ENCODE measurements at places on chromosomes 5 and 9.

DNA sequence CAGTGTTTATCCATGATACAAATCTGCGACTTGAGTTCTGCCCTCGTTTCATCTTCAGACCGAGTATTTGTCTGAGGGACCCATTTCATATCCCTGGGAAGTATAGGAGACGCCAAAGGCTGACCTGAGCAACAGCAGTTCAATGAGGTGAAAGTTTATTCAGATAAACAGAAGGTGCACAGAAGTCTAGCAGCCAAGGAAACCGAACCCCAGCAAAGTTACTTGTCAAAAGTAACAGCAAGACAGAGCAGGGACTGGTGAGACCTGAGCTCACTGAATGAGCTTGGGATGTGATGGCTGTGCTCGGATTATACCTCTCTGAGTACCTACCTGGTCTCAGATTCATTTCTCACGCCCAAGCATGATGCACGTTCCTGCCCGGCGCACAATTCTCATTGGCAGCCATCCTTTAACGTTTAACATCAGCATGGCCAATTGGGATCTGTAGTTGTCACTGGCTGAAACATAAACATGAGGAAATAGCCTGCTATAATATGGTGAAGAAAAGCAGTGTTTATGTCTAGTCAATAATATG, 599 bp downstream of the LYRM7 start:
- peak; percentile 45 for DNase-seq

DNA sequence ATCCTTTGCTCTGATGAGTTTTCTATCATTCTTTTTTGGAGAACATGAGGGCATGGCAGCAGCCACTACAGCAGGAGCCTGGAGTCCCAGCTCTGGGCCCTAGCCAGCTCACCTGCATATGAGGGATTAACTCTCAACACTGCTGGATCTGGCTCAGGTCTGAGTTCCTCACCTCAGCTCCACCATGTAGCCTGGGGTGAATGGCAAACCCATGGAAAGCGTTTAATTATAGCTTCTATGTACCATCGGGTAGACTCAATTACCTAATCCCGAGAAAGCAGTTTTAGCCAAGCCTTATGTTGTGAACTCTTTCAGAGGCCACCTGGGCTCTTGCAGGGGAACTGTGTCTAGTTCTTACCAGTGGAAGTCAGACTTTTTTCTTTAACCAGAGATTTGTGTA, 3.9 kb upstream of the S100Z start:
- DNase-seq, result no peak

- no peak for DNase-seq
Measured at GRCh38 chr5:78397831-78398230, 37.4 kb downstream of the SCAMP1 start.

DNA sequence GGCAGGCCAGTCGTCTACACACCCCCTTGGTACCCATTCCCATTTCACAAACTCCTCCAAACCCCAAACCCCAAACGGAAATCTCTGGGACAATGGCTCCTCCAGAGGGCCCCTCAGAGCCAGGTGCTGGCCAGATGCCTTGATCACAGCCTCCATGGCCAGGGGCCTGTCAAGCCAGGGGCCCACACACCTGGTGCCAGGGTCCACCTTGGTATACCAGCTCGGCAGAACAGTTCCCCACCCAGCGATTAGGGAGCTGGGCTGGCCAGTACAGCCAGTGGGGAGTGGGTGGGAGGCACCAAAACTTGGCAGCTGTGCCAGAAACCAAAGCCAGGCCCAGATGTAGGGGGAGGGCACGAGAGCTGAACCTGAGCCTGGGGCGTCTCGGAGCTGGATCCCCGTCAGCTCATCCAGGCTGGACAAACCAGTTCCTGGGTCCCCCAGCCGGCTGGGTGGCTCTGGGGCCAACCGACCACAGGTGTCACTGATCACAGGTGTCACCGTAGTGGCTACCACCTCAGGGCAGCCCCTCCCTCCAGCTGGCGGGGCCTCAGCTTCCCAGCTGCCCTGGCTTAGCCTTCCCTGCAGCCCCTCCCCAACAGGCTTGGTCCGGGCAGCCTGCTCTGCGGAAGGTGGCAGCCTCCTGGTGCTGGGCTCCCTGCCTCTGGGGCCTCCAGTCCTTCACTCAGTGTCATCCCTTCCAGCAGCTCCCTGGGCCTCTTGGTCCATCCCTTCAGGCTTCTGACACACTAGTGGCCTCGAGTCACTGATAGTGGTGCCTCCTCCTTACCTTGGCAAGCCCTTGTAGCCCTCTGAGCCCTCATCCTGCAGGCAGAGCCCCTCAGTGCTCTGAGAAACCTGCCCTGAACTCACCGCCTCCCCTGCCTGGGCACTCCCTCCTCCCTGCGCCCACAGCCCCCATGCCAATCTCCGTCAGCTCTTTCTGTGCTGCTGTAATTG, 6.6 kb upstream of the RMND5B start:
- no peak for DNase-seq

DNA sequence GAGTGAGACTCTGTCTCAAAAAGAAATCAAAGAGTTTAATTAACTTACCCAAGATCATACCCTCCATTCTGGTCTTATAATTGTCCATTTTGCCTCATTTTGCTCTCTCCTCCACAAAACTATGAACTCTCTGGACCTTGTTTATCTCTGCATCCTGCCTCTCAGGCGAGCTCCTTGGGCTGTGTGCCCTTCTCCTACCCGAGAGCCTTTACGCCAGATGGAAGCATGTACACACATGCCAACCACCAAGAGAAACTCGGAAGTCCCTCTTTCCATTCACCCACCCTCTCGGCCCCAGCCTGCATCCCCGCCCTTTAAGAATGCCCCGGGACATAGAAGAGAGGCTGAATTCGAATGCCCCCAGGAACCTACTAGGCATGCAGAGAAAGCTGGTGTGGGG, 25.9 kb downstream of the CPLX2 start:
- no peak for DNase-seq

DNA sequence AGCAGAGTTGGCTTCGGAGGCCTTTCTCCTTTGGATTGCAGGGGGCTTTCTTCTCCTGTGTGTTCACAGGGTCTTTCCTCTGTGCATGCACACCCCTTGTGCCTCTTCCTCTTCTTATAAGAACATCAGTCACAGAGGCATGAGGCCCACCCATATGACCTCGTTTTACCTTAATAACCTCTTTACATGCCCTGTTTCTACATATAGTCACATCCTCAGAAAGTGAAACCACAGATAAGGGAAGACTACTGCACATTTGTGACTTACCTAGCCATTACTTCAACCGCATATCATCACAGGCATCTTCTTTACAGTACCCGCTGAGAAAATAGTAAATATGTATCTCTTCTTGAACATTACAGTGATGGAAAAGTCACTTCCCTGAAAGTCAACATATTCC, 204.9 kb upstream of the TARS1 start:
- no peak for DNase-seq

DNA sequence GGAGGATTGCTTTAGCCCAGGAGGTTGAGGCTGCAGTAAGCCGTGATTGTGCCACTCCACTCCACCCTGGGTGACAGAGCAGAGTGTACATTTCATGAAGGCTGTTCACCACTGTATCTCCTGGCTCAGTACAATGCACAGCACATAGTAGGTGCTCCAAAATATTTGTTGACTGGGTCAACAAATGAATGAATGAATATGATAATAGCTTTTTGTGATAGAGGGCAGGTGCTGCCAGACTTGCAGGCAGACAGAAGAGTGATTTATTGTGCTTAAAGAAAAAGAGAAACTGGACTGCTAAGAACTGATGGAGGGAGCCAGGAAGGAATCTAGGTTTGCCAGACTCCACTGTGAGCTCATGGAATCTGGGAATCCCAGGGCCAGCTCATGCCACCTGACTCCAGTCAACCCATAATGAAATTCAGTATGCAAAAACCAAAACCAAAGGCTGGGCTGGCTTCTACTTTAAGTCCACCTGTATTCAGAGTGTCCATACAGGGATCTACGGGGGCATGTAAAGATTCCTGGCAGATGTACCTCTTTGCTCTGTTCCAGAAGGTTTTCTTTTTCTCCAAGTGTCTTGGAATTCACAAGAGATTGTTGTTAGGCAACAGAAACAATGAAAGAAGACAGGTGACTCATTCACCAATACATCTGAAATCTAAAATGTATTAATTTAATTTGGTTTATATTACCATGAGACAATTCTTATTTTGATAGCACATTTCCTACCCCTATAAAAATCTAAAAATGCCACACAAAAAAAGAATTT, 15.5 kb upstream of the CTNNA1 start:
- no peak for DNase-seq

- DNase-seq, result no peak
Measured at GRCh38 chr5:172439785-172440477, 14.4 kb downstream of the SH3PXD2B start.

DNA sequence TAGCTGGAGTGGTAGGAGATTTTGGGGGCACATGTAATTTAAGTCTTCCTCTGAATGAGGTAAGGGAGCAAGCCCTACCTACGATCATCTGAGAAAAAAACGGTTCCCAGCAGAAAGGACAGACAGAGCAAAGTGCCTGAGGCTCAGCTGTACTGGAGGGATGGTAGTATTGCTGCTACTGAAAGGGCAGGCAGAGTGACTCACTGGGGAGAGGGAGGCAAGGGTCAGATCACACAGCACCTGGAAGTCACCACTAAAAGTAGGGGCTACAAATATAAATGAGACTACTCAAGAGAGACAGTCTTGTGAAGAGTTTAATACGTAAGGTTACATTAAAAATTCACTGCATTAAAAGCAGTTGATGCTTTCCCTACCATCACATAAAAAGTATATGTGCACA, 75.9 kb downstream of the NFIB start:
- DNase-seq, result no peak

- DNase-seq, result no peak
Measured at GRCh38 chr5:178349075-178349511, 116.5 kb upstream of the PHYKPL start.

DNA sequence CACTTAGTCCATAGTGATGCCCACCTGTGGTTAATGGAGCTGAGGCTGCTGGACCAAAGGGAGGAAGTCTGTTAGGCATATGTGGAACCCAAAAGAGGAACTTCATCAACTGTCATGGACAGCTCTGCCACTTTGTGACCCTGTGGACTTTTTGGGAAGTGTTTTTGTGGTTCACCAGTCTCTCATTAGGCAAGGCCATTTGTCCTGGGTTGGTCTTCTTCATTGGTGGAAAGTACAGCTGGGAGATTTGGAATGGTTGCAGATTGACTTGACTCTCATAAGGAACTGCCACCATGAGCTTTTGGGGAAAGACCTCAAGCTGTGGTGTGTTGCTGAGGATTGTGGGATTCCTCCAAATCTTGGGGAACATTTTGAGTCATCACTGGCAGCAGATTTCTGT, 31.9 kb upstream of the IL12B start:
- no peak for DNase-seq

- no peak for DNase-seq
Measured at GRCh38 chr5:149498724-149499336, 52.4 kb downstream of the CSNK1A1 start.

- DNase-seq, result no peak
Measured at GRCh38 chr5:87268970-87269377, 1.3 kb downstream of the RASA1 start.

GRCh38 chr5:153755913-153756500, 265.5 kb downstream of the GRIA1 start:
- no peak for DNase-seq

DNA sequence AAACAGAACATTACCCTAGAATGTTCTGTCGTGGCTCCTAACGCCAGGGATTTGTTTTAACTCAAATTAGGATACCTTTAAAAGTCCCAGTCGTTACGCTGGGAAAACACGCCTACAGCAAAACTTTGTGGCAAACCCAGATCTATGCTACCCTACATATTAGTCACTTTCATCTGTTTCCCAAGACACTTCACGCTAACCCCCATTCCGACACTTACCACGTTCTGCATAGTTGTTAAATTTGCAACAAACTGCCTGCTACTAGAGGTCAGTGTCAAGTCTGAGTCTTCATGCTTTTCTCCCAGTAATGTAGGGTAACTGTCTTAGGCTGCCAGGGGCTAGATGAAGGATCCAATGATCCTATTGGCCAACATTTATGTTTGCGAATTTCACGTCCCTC, 140.3 kb downstream of the RASEF start:
- no peak for DNase-seq
